Ammon's horn (tissue), 1 donor: ENCODE measurements at places on chromosomes 16 and 17.

DNA sequence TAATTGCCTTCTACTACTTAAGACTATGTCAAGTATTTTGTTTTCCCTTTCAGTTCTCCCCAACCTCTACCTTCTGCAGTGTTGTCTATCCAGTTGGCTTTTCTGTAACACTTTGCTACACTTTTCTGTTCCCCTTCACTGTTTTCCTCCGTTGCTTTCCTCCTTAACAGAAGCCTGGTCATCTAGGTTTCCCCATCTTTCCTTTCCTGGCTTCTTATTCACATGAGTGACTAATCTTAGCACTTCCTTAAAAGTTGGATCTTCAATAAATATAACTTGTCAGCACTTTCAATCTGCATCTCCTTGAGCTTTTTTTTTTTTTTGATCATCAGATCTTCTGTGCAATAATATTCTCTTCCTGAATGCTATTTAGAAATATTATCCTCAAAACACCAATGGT lies 2.8 kb upstream of the SLFN11 start:
- DNase-seq: no peak

DNA sequence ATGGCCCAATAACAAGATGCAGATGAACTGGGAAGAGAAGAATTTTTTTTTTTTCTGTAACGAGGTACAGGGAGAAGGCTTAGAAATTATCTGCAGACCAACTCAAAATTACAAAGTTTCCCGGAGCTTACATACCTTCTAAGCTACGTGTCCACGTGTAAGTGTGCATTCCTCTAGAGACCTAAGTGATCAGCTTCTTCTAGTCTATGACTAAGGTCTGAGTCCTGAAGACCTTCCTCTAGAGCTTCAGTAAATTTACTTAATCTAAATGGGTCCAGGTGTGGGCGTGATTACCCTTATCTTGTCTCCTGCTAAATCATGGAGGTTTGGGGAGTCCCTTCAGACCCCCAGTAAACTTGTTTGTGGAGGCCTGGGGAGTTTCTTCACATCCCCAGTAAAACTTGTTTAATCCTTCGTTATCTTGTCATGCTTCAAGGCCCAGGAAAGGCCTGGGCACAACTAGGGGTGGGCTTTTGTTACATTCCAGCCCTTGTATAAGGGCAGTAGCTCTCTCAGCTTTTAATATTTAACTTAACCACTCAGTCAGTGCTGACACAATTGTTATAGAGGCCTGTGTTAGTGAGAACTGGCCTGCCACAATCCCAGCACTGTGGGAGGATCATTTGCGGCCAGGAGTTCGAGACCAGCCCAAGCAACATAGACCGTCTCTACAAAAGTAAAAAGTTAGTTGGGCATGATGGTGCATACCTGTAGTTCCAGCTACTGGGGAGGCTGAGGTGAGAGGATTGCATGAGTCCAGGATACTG lies 342.3 kb downstream of the SNX29 start:
- DNase-seq: no peak

GRCh38 chr17:41912925-41913324 lies 5.8 kb downstream of the ACLY start:
- DNase-seq: no peak

- DNase-seq: no peak
These were observed 25.3 kb downstream of the TBC1D16 start for GRCh38 chr17:80010283-80010858.

- DNase-seq: no peak
These were observed 262.3 kb downstream of the KIF2B start for GRCh38 chr17:54085020-54085419.
